Globus pallidus (tissue), 1 donor: ENCODE measurements at places on chromosomes 5 and 9.

DNA sequence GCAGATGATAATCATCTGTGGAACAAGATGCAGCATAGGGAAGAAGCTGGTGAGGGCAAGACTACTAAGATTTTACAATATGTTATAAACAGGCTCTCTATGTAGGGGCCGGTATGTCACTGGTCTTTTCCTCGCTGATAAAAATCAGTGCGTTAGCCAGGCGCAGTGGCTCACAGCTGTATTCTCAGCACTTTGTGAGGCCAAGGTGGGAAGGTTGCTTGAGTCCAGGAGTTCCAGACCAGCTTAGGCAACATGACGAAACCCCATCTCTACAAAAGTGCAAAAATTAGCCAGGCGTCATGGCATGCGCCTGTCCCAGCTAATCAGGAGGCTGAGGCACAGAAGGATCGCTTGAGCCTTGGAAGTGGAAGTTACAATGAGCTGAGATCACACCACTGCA lies 135.9 kb downstream of the TUSC1 start:
- no peak for DNase-seq

- DNase-seq = no peak
Observed at GRCh38 chr9:95085036-95085770, 232.3 kb downstream of the FANCC start.

- DNase-seq = no peak
Observed at GRCh38 chr9:93343663-93344062, 107.8 kb upstream of the FAM120A start.

DNA sequence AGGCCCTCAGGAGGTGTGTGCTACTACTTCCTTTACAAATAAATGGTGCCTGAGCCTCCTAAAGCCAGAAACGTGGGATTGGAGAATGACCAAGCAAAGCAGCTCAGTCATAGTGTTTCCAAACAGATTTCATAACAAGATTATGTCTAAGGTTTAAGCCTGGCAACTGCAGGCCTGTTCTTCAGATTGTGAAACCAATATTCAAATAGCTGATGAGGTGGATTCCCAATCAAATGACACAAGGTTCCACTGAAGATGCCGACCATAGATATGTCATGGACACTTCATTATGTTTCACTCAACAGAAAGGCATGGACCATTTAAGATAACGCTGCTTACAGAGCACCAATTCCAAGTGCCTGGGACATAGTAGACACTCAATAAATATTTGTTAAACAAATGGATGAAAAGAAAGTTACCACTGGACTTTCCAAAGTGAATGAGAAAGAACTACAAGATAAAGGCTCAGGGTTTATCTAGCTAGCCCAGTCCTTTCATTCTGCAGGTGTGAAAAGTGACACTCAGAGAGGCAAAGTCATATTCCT lies 189.5 kb downstream of the ACTL7B start:
- DNase-seq = no peak

- no peak for DNase-seq
Observed at GRCh38 chr5:16072616-16073015, 107.0 kb downstream of the MARCHF11 start.

- DNase-seq = no peak
Observed at GRCh38 chr5:43840424-43841125, 237.6 kb downstream of the NNT start.

DNA sequence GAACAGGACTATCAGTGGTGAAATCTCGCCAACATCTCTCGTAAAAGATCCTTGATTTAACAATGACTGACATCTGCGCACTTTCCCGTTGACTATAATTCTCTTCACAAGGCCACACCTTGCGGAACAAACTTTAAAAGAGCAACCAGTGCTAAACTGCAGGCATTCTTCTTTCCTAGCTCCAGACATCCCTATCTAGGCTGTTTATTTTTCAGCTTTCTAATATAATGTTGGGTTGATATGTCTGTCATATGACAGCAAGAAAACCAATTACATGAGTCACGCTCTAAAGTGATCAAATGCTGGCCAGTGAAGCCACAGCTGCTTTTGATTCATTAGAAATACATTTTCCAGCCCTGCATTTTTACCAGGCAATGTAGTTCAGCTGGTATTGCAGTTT lies 162.5 kb downstream of the ELAVL2 start:
- DNase-seq = no peak

DNA sequence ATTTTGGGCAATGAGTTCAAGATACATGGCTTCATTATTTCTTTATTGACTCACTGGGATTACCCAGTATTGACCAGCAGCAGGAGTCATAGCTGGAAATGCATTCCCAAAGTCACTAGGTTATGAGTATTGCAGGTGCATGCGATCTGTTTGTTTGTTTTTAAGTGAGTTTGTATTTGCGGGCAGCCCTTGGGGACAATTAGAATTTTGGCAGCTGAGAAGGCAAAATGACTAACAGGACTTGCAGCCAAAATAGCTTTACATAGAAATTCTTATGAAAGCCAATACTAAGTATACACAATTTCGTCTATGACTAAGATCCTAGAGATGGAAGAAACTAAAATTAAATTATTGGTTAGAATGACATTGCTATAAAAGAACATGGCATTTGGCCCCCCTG lies 18.1 kb upstream of the RGMB start:
- no peak for DNase-seq

DNA sequence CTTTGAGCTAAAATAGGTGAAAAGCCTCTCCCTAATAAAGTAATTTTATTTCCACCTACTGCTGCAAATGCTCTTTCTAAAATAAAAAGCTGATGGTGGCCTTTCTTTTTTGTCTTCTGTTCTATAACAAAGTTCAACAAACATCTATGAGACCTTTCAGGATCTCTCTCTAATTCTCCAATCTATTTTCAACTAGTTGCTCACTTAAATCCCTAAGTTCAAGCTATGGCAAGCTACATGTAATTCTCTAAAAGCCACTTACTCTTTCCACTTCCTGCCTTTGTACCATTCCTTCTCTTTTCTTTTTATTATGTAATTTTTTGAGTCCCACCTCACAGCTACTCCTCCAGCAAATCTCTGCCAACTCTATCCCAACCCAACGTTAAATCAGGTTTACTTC lies 20.9 kb downstream of the CHD1 start:
- DNase-seq = no peak
